Head of caudate nucleus (tissue), 42 donors: ENCODE measurements at places on chromosomes 4 and X.

GRCh38 chrX:103220511-103221323 lies 5.8 kb downstream of the BEX4 start:
- no peak for DNase-seq

DNA sequence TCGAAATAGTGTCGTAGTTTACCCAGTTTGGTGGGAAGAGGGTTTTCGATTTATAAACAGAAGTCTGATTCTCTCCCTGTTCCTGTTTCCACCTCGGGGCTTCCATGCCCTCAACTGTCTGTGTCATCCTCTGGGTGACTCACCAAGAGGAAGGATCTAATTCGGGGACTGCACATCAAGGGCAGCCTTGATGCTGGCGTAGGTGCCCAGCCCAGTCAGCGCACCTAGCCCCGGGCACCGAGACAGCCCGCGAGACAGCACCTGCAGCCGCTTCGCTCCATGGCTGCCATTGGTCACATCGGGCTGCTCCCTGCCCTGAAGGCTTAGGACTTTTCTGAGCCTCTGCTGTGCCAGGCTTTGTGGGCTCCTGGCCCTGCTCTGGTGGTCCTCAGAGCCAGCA lies 7.7 kb downstream of the ABCD1 start:
- no peak for DNase-seq

GRCh38 chr4:159097785-159098184 lies 5.1 kb upstream of the RAPGEF2 start:
- no peak for DNase-seq

DNA sequence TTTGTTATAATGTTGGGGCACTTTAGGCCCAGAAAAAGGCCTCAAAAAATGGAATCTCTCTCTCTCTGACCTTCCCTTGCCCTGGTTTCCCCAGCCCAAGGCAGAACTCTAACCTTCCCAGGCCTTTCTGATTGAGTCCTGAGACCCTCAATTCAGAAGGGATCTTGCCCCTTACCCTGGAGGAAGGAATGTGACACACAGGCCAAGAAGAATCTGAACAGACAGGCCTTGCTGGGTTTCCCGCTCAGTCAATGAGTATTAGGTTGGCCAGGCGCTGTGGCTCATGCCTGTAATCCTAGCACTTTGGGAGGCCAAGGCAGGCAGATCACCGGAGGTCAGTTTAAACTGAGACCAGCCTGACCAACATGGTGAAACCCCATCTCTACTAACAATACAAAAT lies 27.6 kb downstream of the ELOVL6 start:
- DNase-seq, result no peak

DNA sequence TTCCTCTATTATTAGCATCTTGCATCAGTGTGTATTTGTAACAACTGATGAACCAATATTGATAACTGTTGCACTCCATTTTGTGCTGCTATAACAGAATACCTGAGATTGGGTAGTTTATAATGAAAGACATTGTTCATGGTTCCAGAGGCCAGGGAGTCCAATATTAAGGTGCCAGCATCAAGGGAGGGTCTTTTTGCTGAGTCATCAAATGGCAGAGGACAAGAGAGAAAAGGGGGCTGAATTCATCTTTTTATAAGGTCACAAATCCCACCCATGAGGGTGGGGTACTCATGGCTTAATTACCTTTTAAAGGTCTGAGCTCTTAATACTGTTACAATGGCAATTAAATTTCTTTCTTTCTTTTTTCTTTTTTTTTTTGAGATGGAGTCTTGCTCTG lies 7.2 kb downstream of the MYOZ2 start:
- DNase-seq, result no peak

- no peak for DNase-seq
Observed at GRCh38 chr4:37561196-37561802, 124.9 kb downstream of the RELL1 start.

GRCh38 chr4:123510221-123510620 lies 113.6 kb downstream of the SPRY1 start:
- no peak for DNase-seq

- DNase-seq, result no peak
Observed at GRCh38 chrX:132277953-132278614, 58.8 kb upstream of the RAP2C start.

DNA sequence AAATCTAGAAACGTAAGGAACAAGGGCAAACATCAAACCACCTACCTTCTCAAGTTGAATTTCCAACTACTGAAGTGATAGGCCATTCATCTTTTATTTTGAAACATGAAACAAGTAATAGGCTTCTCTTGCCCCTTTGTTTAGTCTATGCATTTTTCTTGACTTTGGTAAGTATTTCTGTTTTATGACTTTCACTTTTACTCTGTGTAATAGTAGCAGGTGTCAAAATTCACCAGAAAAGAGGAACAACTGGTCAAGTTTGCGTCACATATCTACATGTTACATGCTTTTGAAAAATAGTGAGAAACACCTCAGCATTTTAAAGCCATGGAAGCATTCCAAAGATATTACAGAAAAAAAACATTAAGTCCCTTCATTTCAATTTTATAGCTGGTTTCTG lies 157.1 kb upstream of the FTHL17 start:
- DNase-seq, result no peak

- no peak for DNase-seq
Observed at GRCh38 chrX:111129921-111130320, 33.9 kb downstream of the PAK3 start.

DNA sequence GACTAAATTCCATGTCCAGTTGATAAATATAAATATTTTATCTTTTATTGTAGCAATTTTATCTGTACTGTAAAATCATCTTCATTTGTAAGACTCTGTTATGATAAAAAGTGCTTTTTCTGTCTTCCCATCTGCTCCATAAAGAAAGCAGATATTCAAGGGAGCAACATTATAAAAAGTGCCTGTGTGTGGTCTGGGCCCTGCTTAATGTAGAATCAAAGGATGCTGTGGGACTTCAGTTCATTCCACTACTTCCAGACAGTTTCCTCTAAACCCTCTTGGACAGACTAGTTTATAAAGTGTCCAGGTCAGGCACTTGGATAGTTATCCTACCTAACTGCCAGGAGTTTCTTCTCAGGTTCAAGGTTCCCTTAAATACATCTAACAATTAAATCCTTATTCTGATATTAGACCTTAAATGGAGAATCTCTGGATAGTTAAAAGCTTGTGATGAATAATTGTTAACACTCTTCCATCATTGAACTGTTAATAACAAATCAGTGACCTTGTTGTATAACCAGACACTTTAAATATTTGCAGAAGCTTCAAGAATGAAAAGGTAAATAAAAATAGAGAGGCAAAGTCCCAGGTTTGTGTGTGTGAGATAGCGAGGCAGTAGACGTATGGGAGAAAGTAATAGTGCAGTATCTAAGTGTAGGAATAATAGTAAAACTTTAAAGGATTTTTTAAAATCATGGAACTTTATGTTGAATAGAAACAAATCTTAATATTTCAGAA lies 237.5 kb upstream of the CTSO start:
- no peak for DNase-seq

DNA sequence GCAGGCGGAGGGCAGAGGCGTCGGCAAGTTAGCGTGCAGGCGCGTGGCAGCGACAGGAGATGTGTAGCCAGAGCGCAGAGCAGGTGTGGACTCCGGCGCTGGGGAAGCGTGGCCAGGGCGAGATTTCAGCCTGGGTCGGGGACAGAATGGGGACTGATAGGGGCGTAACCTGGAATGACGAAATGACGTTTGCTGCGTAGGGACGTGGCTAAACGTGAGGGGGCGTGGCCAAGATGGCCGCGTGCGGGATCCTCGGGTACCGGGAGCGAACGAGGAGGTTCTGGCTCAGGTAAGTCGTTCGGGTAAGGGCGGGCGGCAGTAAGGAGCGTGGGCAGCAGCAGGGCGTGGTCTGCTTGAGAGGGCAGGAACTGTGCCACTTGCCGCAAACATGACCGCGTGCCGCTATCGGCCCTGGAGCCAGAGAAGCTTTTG lies 10.9 kb upstream of the CLTRN start:
- peak; percentile 95 for DNase-seq

DNA sequence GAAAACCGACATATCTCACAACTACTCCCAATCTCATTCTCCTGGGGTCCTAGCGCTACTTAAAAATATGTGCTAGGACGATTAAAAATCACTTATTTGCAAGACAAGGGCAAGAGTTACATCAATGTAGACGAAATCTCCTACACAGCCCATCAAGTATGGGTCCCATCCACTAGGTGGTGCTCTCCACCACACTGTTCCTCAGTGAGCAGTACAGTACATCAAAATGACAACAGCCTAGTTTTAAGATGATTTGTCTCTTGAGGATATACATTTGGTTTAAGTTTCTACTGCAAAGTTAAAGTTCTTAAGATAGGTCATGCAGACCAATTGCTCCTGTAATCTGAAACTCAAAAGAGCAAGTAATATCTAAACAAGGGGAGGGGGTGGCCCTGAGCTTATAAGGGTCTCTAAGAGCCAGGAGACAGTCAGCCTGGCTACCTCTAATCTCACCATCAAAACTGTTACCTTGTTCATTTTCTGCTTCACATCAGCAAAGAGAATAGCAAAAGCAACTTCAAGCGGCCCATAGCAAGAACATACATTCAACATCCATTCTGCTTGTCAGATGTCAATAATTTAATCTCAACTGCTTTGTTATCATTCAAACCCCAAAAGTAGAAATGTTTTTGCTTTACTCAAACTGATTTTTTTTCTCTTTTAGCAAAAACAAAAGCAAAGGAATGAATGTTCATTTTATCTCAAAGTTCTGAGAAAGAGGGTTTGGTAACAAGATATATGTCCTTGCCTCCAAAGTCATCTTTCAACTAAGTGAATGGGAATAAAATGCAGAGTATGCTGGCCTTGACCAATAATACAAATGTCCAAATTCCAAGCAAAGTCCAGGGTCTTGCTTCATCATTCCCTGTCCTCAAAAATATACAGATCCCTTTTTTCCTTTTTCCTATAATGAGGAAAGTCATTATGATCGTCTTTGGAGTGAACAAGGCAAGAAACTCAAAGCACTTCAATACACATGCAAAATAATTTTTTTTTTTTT lies 53.1 kb downstream of the STX18 start:
- DNase-seq, result peak; percentile 73
